NCI-H187 (cell line): ENCODE measurements at places on chromosomes 6 and 20.

DNA sequence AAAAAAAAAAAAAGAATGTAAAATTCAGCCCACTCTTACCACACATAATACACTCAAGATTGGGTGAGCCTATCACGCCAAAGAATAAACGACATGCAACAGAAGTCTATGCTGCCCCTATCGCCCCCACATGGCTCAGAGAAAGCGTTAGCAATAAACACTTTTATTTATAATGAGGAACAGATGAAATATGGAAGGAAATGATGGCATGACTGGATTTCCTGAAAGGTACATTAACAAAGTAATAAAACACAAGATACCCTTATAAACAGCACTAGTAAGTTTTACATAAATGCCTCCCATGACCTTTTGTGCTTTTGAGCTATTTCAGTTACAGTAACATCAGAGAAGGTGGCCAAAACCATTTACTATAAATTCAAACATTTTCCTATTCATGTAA, 71.4 kb upstream of the SCAF8 start:
- DNase-seq = no peak

DNA sequence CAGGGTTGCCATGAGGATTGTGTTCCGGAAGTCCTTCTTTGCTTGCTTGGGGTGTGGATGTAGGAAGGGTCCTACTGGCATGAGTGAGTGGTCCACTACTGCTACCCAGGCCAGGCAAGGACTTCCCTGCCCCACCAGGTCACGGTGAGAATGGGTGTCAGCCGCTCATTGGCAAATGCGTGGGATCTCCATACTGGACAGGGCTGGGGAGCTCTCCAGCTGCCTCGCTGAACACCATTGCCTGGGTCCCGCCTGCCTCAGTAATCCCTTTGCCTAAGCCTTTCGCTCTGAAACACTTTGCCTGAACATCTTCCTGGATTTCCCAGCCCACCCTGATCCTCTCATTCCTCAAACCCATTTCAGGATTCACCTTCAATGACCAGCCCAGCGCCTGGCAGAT, 59.5 kb downstream of the CTCFL start:
- no peak for DNase-seq

DNA sequence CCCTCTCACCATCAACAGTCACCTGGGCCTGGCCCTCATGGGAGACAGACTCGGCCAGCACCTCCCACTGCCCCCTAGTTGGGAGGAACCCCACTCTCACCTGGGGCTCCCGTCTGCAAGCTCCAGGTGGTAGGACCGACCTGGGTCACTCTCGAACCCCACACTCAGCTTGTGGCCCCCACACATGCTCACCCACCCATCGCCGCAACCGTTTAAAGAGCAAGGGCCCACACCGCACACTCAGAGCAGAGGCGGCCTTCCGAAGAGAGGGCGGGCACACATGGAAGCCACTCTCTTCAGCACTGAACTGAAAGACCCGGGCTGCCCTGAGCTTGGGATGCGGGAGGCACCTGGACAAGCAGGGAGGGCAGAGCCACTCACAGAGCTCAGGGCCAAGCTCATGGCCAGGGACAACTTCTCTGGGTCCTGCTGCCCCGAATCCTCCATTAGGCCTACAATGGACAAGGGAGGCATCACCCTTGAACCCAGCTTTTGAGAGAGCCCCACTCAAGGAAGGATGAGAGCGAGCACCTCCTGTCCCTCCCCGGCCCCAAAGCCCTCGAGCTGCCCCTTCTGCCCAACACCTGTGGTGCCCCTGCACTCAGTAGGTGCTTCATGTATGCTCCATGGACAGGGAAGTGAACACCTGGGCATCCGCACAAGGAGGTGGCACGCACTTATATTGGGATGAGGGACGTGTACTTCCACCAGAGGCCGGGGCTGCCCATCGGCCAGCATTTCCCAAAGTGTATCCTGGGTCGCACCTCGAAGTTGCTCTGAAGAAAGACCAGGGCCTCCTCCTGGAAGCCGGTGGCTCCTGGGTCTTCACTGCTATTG, 50.4 kb downstream of the YTHDF1 start:
- no peak for DNase-seq

DNA sequence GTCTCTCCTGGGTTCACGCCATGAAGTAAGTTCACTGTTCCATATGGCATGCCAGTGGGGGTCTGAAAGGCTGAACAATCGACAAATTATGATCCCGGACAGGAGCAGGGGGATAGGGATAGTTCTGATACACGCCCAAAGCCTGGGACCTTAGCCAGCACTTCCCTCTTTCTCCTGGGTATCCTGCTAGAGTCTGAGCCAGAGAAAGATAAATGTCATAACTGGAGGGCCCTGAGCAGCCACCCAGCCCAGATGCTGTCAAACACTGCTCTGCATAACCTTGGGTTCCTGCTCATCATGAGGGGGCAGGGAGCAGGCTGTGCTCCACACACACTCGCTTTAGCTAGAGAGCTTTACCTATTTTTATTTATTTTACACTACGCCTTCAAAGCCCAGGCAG, 12.3 kb downstream of the EDEM2 start:
- DNase-seq = no peak

DNA sequence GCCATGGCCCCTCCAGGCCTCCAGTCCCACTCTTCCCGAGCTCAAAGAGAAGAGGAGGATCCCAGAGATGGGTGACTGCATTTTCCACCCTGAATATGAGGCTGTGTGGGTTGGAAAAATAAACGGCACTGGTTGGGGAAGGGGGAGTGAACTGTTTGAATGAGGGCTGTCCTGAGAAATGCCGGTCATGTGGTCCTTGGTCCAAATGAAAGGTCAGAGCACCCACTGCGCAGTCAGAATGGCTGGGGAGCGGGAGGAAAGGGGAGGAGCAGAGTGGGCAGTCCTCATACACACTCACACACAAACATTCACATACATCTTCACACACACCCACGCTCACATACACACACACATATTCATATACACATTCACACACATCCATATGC, 83.1 kb downstream of the MRPL14 start:
- DNase-seq = no peak

DNA sequence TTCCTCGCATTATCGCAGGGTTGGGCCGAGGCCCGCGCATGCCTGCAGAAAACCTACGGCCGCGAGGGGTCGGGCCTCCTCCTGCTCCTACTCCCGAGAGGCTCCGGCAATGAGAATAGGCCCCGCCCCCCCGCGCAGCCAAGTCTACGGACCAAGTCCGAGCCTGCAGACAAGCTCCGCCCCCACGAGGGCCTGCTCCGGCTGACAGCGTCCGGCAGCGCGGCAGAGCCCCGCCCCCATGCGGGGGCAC, 3.1 kb upstream of the GPSM3 start:
- DNase-seq = peak; percentile 99

DNA sequence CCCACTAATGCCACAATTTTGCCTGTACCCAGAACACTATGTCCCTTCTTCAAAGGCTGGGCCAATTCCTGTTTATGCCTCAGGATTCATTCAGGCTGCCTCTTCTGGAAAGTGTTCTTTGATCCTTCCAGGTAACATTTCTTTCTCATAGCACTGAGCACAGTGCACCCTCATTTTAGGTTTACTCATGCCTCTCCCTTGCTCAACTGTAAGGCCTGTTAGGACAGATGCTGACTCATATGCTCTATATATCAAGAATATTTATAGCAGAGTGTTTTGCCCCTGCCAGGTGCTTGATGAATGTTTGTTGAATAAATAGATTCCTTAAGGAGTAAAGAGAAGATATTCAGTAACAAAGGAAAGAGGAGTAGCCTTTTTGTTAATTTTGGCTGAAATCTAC, 263.9 kb downstream of the PHF3 start:
- no peak for DNase-seq

- DNase-seq = no peak
Measured at GRCh38 chr6:40754461-40755045, 167.4 kb upstream of the LRFN2 start.

DNA sequence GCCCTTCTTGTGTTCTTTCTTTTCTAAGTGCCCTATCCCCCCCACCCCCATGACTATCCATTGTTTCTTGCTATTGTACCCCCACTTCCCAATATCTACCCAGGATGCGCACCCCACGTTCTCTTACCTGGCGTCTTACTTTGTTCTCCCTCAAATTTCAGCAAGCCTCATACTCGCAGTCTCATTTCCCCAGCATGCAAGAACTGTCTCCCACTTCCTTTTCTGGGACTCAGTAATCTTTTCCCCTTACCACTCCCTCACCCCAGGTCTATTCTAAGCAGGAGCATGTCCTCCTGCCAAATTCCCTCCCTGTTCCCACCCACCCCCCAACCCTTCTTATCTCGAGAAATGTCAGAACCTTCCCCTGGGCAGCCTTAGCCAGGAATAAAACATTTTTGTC, 1.7 kb upstream of the EHMT2 start:
- no peak for DNase-seq

GRCh38 chr6:107458672-107459282, 587 bp downstream of the PDSS2 start:
- no peak for DNase-seq

- no peak for DNase-seq
Measured at GRCh38 chr6:11333132-11333849, 100.8 kb upstream of the NEDD9 start.

DNA sequence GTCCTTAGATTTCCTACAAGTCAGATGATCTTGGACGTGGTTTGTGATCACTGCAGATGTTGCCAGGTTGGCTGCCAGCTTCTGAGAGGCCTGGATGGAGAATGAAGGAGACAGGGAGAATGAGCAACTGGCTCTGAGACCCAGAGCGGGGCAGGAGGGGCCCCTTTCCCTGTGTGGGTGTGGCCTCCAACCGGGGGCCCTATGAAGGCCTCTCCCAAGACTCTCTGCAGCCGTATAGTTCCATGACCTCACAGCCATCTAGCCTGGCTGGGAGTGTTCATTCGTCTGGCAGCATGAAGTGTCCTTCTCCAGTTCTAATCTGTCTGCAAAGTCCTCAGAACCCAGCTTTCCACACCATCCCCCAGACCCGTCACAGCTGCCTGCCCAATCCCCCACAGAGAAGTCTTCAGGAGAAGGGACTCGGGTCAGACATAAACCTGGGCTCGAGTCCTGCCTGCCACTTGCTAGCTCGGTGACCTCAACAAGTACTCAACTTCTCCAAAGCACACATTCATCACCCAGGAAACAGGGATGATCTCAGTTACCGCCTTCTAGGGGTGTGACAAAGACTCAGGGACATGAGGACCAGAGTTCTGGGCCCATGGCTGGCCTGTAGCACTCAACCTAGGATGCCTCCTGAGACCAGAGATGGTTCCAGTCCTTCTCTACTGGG, 122.6 kb downstream of the EDN3 start:
- no peak for DNase-seq

DNA sequence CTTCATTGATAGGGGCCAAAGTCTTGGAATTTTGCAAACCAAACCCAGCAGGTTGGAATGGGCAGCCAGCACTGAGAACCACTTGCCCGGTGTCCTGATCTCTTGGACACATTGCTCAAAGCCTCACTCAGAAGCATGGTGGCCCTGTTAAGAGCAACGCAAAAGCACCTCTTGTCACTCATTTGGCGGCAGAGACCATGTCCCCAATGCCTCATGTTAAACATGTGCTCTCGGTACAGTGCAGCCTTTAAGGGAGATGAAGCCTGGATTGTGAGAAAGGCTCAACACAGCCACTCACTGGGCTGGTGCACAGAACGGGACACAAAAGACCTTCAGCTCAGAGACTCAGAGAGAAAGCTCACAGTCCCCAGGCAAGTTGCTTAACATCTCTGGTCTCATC, 298.4 kb upstream of the PRDM1 start:
- DNase-seq = no peak

GRCh38 chr6:31900917-31901414, 920 bp downstream of the ZBTB12 start:
- DNase-seq = no peak

- no peak for DNase-seq
Measured at GRCh38 chr6:22062807-22063408, 233.9 kb downstream of the PRL start.

DNA sequence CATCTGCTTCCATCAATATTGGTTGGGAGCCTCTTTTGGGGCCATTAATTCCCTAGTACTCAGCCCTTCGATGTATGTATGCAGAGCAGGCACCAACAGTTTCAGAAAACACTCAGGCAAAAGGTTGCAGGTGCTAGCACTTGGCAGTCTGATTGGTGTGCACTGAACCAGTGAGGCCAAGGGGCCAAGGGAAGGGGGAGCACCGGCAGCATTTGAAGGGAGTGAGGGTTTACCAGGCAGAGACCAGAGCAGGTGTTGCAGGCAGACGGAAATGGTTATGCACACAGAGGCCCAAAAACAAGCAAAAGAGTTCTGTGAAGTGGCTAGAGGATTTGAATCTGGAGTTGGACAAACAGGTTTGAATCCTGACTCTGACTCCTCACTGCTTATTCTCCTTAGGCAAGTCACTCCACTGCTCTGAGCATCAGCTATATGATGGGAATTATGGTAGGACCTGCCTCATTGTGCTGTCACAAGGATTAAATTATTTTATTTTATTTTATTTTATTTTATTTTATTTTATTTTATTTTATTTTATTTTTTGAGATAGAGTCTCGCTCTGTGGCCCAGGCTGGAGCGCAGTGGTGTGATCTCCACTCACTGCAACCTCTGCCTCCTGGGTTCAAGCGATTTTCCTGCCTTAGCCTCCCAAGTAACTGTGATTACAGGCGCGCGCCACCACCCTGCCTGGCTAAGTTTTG, 58.1 kb upstream of the SHLD1 start:
- DNase-seq = peak; percentile 79

- DNase-seq = no peak
Measured at GRCh38 chr6:37741757-37742400, 44.2 kb upstream of the MDGA1 start.

DNA sequence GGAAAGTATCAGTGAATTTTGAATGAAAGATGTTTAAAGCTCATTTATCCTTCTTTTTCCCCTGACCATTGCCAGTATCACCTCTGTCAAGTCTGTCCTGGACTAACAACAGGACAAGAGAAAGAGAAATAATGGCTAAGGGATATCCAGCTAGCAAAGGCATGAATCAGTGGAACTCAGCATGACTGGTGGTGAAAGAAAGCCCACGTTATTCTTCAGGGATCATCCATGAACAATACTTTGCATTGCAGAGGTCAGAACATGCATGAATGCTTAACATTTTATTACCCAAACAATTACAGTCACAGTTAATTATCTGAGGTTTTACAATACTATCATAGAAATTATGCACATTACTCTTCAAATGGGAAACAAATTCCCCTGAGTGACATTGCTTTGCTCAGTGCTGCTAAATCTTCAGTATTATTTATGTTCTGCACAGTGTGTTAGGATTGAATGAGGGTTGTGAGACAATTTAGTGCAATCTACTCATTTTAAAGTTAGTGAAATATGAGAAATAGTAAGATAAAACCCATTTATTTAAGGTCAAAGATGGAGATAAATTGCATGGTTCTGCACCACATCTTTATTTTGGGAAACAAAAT, 350.7 kb downstream of the KHDRBS2 start:
- DNase-seq = no peak

- no peak for DNase-seq
Measured at GRCh38 chr6:32167154-32167760, 2.9 kb downstream of the EGFL8 start.

- DNase-seq = no peak
Measured at GRCh38 chr6:100229512-100229911, 235.2 kb downstream of the SIM1 start.

- no peak for DNase-seq
Measured at GRCh38 chr6:35218021-35218420, 4.3 kb downstream of the SCUBE3 start.

DNA sequence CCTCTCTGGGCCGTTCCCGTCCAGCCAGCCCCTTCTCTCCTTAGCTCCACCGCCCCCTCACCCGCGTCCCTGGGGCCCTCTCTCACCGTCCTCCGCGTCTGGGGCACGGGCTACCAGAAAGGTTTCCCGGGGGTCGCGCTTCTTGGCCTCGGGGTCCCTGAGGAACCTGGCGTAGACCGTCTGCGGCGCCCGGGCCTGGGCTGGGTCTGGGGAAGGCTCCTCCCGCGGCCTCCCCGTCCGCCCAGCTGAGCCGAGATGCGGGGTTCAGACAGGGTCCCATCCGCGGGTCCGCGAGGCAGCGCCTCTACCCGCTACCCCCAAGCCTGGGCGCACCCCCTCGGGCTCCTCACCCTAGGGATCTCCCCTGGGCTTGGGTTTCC, 1.1 kb downstream of the TULP1 start:
- no peak for DNase-seq
